SK-N-MC (cell line): ENCODE measurements at places on chromosomes 5 and 9.

- no peak for DNase-seq
Measured at GRCh38 chr9:129574911-129575585, 45.9 kb downstream of the C9orf50 start.

DNA sequence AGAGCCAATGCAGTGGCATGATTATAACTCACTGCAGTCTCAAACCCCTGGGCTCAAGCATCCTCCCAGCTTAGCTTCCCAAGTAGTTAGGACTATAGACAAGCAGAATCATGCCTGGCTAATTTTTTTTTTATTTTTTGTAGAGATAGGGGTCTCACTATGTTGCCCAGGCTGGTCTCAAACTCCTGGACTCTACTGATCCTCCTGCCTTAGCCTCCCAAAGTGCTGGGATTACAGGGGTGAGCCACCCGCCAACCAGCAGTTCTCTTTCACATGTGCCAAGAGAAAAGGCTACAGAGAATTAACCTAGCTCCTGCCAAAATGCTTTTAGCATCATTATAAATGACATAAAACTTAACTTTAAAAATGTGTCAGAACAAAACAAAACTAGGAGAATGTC is 8.1 kb downstream of the AK3 start:
- DNase-seq = no peak

DNA sequence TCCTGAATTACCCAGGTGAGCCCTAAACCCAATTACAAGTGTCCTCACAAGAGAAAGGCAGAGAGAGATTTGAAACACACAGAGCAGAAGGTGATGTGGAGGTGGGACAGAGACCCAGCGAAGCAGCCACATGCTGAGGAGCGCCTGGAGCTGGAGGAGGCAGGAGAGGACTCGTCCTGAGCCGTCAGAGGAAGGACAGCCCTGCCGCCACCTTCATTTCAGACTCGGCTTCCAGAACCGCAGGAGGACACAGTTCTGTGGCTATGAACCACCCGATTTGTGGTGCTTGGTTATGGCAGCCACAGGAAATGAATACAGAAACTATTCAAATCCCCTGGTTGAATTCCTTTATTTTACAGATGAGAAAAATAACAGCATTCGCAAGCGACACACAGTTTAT is 16.4 kb upstream of the FBP1 start:
- no peak for DNase-seq

- DNase-seq = no peak
Measured at GRCh38 chr5:13003457-13003856, 941.0 kb downstream of the DNAH5 start.
